SHP77 treated with DMSO at 0.1 percent for 48 hours (cell line): ENCODE measurements at places on chromosomes 3 and 15.

DNA sequence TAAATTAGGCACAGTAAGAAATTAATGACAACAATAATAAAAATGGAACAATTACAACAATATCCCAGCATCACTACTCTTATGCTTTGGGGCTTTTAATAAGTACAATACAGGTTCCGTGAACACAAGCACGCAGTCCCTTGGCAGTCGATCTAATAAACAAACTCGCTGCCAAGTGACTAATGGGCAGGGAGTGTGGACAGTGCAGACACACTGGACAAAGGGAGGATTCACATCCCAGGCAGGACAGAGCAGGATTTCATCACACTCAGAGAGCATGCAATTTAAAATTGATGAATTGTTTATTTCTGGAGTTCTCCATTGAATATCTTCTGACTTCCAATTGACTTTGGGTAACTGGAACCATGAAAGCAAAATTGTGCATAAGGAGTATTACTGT lies 524.1 kb upstream of the CFAP20DC start:
- DNase-seq, result no peak

DNA sequence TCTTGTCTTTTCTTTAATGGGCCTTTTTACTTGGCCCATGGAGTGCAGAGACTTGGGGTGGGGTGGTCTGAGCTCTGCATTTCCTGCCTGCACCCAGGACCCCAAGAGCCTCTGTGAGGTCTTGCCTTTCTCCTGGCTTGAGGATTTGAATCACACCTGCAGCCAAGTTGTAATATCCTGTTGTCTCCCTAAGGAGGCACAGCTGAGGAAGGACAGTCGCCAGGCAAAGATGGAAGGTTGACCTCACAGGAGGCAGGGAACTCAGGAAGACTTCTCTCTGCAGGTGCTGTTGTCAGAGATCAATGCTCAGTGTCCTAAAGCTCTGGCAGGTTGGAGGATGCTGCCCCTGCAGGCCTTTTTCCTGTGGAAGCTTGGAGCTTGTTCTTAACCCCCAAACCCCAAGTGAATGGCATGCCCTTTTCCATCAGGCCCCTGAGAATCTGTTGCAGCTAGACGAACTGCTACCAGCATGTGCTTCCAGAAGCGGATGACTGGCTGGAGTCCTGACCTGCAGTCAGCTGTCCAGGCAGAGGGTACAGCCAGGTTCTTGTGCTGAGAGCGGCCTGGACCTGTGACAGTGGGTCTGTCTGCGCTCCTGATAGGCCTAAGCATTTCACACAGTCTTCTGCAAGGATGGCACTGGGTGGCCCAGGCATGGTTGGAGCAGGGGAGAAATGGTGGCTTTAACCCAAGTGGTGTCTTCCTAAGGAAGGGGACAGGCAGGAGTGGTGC lies 120.0 kb downstream of the EEFSEC start:
- DNase-seq, result no peak

DNA sequence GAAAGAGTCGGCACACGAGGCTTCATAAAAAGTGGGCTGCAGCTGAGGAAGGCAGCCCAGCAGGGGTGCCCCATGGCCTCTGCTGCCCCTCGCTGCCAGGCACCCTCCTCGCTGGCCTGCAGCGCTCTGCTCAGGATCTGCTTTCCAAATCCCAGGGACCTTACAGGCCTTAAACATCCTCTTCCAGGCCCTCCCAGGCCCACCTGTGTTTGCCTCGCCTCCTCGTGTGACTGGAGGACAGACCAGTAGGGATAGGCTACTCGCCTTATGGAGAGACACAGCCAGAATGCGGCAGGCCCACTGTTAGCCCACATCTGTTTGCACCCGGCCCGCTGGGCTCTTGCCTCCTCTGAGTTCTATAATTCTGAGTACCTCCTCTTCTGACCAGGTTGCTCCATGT lies 124.5 kb upstream of the PLXNA1 start:
- no peak for DNase-seq

- DNase-seq, result no peak
These were observed 243.9 kb downstream of the TBL1XR1 start for GRCh38 chr3:176953106-176954060.

- DNase-seq, result no peak
These were observed 288.5 kb upstream of the UMPS start for GRCh38 chr3:124441766-124442165.

DNA sequence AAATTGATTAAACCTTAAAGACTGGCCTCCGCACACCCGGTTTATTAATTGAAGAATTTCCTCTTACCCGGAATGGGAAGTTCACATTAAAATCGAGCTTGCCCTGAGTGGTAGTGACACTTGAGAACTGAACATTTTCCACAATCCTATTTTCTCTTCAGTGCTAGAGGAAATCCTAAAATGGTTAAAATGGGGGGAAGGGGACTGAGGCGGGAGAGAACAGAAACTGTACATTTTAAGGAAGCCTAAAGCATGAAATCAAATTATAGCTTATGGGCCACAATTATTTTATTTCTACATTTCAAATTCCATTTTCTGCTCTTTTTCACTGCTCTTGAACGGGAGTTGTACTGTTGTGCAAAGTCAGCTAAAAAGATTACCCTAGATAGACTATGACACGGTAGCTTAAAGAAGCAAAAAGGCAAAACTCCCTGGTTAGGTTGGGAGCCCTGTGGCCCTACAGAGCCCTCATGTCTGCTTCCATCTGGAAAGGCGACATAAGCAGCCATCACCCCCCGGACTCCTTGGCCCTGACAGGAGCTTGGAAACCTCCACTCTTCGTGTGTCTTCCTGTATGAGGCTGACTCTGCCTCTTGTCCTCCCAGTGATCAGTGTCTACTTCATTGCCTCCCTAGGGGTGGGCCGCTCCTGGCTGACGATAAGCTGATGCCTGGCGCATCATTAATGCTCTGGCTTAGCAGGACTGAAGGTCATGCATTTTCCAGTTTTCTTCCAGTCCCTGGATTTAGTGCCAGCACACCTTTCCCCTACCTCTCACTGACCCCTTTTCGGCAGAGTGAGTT lies 79.3 kb downstream of the EEFSEC start:
- no peak for DNase-seq

GRCh38 chr3:106018102-106018501 lies 149.3 kb upstream of the CBLB start:
- DNase-seq, result no peak

- DNase-seq, result no peak
These were observed 137.9 kb downstream of the XXYLT1 start for GRCh38 chr3:195133013-195133412.

DNA sequence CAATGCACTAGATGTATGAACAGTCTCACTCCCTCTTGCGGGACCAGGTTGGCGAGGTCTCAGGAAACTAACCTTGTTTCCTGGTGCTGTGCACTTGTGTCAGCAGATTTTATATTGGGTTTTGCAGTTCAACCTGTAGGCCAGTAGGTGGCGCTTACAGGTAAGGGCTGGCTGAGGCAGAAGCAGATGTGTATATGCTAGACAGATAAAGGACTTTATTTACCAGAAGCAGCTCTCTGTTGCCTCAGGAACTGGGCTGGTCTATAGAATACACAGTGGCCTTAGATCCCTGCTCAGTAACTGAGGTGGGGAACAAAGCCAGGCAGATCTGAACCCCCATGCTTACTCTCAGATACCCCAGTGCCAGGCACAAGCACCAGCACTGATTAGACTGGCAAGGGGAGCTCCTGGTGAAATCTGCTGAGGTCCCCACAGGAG lies 296.8 kb downstream of the DOCK3 start:
- DNase-seq, result peak; percentile 55

- no peak for DNase-seq
These were observed 209.7 kb upstream of the RARB start for GRCh38 chr3:25218362-25218761.

GRCh38 chr3:179589143-179589542 lies 15.3 kb downstream of the MRPL47 start:
- DNase-seq, result no peak

DNA sequence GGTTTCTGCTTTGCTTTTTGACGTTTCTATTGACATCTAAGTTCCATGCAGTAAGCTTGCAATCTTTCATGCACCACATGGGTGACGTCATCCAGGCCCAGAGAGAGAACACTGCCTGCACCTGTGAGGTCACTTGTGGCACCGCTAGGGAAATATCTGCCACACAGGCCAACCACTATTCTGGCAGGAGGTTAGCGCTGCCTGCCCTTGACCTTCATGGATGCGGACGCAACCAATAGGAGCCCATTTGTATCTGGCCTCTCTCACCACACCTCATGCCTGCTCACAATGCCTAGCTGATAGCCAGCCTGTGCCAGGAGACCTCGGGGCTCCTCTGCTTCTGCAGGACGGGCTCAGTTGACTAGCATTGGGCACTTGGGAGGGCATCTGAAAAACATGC lies 55.8 kb upstream of the PRR23E start:
- DNase-seq, result no peak

DNA sequence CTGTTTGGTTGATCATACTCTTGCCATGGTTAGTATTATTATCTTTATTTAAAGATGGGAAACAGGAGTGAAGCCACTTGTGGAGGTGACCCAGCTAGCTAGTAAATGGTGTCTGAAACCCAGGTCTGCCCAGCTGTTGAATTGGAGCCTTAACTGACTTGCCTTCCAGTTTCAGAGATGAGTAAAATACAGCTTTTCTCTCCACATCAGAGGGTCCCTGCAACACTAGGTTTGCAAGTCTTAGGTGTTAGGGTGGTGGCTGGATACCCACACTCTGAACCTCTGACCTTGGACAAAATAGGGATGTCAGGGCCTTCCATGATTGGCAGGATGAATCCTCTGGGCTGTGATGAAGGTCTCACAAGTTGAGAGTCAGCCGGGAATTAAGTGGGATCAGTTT lies 4.1 kb downstream of the FLNB start:
- DNase-seq, result no peak

GRCh38 chr3:42702982-42703694 lies 540 bp upstream of the HHATL start:
- no peak for DNase-seq

- DNase-seq, result no peak
These were observed 100.6 kb upstream of the PLAAT1 start for GRCh38 chr3:193140381-193140780.

- no peak for DNase-seq
These were observed 597.8 kb downstream of the ROBO1 start for GRCh38 chr3:79170021-79170420.
